ENCODE measurements at places on chromosomes 2 and 18.

DNA sequence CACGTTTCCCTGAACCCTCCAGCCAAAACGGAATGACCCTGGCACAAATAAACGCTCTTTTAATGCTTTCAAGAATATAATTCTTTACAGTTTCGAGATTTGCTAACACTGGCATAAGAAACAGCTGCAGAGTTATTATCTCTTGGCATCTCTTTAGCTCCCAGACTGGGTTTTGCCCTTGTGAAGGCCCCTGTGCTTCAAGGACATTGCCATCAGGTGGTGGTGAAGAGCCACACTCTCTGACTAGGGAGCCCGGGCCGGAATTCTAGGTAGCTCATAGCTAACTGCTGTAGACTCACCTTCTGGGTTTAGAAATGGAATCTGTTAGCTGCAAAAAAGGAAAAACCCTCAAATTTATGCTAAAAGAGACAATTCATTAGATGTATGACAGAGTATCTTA is 13.3 kb upstream of the GALNT14 start:
- DNase-seq: no peak

DNA sequence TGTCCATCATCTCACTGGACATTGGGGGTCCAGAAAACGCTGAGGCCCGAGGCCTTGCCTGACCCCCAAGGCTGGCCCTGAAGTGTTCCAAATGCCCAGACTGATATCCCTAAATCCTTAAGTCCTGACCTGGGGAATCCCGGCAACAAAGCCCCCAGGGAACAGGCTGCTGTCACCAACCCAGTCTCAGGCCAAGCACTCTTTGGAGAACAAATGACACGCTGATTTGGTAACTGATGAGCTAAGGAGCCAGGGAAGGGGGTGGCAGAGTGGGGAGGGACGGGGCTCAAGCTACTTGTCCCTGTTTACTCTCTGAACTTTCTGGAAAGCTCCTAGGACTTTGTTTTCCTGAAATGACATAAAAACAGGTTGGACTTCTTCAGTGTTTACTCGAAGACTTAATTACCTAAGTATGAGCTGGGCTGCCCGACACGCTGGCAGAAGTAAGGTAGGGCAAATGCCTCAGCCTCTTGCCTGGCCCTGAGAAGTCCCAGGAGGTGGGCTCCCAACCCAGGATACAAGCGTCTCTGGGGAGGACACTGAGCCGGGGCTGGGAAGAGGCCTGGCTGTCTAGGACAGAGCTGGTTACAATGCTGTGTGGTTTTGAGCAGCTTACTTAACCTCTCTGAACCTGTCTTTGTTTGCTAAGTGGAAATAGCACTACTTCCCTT is 105.5 kb upstream of the GLI2 start:
- no peak for DNase-seq

- no peak for DNase-seq
Observed at GRCh38 chr2:158973116-158973956, 4.9 kb downstream of the TANC1 start.

GRCh38 chr2:33822964-33823363 is 223.9 kb upstream of the FAM98A start:
- no peak for DNase-seq

DNA sequence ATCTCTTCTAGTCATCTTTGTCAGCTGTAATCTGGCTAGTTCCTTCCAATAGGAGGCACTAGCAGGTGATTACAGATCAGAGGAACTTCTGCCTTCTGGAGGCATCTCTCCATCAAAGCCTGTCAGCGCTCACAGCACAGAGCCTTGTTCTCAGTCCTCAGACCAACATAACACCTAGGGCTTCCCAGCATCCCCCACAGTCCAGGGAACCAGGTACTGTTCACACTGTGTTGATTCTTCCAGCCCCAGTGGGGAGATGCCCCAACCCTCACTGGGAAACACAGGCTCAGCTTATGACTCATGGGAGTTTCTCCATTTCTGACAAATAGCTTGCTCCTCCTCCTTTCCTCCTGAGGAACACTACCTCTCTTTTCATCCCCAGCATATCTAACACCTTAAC is 601.7 kb downstream of the CBLN2 start:
- DNase-seq: no peak

GRCh38 chr2:69770193-69770702 is 28.3 kb downstream of the ANXA4 start:
- DNase-seq: peak; percentile 13

DNA sequence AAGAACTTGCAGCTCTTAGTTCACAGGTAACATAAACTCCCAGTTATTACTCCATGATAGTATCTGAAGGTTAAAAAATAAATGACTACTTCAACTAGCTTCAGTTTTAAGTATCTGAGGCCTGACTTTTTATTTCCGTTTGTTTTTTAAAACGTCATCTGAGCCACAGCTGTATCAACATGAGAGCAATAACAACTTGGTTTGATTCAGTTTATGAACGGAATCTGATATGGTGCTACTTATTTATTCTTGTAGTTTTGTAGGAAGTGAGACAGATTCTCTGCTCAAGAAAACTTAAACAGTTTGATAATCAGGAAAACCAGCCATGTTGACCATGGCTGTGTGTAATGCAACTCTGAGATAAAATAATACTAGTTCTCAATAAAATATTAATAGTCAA is 34.9 kb downstream of the NAB1 start:
- no peak for DNase-seq

DNA sequence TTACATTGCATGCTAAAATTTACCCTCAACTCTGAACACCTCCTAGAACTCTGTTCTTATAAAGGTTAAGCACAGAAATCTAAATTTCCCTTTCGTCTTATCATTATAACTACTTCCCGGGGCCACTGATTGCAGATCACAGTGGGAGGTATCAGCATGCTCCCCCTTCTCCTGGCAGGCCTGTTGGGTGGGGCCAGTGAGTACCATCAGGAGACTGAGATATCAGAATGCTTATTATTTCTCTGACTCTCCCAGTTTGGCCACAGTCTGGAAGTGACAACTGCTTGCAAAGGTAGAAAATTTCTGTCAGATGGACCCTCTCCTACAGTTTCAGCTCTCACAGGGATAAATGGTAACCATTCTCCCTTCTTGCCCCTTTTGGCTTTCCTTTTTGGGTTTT is 62.6 kb downstream of the DSEL start:
- no peak for DNase-seq

GRCh38 chr2:111178296-111178695 is 57.6 kb downstream of the BCL2L11 start:
- DNase-seq: no peak

- DNase-seq: peak; percentile 33
Observed at GRCh38 chr2:109213646-109214433, 84.8 kb downstream of the SH3RF3 start.

- no peak for DNase-seq
Observed at GRCh38 chr18:67279988-67280387, 236.5 kb downstream of the DSEL start.

DNA sequence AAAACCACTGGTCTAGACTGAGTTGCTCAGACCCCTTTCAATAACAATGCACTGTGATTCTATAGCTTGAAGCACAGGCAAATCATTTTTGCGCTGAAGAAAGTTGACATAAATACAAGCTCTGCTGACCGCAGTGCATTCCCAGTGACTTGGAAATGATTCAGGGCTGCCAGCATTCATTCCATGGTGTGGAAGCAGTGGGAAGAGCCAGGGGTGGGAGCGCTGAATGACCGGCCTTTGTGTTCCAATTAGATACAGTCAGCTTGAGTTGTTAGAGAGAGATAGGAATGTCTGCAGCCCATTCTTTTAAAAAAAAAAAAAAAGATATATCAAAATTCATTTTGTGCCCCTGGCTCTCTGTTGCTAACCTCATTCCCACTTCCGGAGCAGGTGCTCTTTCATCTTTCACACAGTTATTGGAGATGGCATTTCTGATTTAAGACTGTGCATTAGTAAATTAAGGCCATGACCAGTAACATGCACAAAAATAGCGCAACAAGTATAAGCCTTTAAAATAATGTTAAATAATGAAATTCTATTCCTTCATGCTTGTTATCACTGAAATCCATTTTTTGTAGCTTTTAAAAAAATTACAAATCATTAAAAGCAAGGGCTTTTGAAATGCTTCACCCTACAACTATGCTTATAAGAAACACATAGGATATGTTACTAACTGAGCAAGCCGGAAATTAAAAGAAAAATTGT is 59.4 kb upstream of the CTLA4 start:
- no peak for DNase-seq

Measured in activated CD8-positive, alpha-beta memory T cell treated with anti-CD3 and anti-CD28 coated beads for 4 hours (primary cell).